ENCODE measurements at places on chromosomes 4 and X.

DNA sequence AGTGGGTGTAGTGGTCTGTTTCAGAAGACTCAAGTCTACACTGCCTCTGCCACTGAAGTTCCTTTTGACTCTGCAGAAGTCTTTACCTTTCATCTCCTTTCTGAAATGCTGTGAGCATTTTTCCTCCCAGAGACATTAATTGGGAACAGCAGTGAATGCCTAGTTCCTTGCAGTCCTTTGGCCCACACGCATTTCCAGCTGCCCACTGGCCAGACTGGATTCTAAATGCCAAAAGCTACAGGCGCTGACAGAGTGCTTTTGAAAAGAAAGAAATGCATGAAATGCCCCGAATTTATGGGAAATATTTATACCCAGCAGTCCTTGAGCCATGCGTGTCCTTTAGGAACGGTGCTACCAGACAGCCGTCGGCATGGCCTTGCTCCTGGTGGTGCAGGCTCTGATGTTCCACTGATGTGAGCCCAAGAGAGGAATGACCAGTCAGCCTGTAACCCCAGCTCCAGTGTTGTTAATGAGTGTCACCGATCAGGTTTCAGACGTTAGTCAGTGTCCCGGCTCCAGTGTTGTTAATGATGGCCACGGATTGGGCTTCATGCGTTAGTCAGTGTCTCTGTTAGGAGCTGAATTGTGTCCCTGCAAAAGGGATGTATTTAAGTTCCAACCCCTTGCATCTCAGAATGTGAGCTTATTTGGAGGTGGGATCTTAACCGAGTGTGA, 132.6 kb downstream of the TBL1X start:
- DNase-seq = no peak

- no peak for DNase-seq
These were observed 57.6 kb upstream of the PRKG2 start for GRCh38 chr4:81272671-81273070.

DNA sequence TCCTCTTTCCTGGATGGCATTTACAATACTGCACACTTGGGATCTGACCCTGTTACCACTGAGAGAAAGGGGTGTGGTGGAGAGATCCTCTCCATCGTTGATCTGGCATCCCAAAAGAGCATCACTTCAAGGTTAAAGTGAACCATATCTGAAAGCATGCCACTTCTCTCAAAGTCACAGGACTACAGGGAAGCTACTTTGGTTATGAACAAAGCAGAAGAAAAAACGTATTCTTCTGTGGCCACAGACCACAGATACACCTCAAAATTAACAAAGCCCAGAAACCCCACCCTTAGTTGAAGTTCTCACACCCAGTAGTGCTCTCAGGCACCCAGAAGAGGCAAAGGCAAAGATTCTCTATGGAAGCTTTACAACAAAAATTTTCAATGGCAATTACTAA, 108.3 kb downstream of the JADE1 start:
- no peak for DNase-seq

DNA sequence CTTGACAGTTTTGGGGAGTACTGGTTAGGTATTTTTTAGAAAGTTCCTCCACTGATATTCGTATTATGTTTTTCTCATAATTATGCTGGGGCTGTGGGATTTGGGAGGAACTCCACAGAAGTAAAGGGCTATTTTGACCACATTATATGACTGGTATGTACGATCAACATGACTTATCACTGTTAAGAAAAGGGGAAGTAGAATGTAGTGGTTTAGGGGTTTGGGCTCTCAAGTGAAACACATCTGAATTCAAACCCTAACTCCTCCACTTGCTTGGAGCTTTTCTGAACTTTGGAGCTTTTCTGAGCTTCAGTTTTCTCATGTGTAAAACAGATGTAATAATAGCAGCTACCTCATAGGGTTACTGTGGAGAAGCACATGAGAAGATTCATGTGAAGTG, 96.4 kb upstream of the C1GALT1C1 start:
- DNase-seq = no peak

DNA sequence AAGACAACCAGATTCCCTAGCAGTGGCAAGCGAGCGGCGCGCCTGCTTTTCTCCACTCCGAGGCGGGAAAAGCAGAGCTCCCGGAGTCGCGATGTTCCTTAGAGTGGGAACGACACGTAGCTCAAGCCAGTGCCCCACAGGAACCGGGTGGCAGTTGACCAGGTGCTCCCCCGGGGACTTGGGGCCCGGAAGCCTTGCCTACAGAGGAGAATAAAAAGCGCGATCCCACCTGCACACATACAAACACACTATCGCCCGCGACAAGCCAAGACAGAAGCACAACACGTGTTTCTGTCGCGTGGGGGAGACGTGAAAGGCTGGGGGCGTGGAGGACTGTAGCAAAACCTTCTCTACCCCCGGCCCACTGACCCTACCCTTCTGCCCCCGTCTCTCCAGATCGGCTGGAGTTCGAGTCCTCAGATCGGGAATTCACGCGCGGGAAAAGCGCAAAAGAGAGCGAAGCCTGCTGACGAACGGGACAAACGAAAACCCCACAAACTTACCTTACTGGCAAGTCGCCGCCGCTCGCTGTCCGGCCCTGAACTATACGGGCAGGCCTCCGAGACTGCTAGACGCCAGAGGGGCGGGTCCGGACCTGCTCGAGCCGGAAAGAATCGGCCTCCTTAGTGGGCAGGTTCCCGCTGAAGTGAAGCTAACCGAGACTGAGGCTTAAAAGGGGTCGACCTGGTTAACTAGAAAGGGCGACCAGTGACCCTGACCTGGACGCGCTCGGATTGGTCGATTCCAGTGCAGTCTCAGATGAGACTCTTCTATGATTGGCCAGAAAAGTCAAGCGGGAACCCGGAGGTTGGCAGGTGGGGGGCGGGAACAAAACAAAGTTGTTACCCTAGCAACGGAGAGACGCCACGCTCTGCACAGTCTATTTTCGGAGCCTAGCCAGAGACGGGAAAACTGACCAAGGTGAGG, at the start of the genes DNAAF6 and NUP62CL:
DNAAF6 (plus strand) TSS at position 842 of the 927 bp plus-strand sequence. CDS start 6,265 bp downstream, outside the sequence.
NUP62CL (minus strand) TSS at position 664 of the 927 bp plus-strand sequence. CDS start 31,287 bp downstream, outside the sequence.
- DNase-seq = no peak

DNA sequence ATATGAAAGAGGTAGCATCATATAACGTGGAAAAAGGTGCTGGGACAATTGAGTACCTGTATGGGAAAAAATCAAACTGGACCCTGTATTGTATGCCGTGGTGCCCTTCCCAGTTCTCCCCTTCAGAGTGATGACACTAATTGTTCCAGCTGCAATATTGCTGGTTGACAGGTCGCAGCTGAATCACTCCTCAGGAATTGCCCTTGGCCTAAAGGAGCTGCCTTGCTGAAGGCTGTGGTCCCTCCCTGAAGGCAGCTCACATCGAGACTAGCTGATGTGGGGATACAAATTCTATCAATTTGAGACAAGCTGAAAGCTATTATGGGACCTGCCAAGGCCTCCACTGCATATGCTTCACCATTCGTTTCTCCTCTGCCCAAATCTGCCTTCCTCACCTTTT, 39.3 kb upstream of the CXCL8 start:
- no peak for DNase-seq

- no peak for DNase-seq
These were observed 91.2 kb downstream of the RLIM start for GRCh38 chrX:74523224-74523623.

GRCh38 chr4:76003620-76004019, 3.7 kb downstream of the CXCL9 start:
- DNase-seq = no peak

GRCh38 chrX:153966841-153967535, 4.6 kb downstream of the HCFC1 start:
- no peak for DNase-seq

- no peak for DNase-seq
These were observed 2.8 kb downstream of the UPRT start for GRCh38 chrX:75276666-75277065.

DNA sequence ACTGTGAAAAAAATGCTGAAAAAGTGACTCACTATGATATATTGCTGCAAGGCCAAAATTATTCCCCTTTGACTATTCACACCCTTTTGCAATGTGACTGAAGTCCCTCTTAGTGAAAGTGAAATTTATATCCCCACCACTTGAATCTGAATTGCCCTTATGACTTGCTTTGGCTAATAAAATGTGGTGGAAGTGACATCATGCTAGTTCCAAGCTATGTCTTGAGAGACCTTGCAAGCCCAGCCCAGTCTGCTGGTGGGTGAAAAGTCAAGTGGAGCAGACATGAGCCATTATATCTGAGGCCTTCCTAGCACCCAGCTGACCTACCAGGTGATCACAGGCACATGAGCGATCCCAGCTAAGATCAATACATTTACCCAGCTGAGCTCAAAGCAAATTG, 94.7 kb downstream of the LINC00632 start:
- DNase-seq = no peak

DNA sequence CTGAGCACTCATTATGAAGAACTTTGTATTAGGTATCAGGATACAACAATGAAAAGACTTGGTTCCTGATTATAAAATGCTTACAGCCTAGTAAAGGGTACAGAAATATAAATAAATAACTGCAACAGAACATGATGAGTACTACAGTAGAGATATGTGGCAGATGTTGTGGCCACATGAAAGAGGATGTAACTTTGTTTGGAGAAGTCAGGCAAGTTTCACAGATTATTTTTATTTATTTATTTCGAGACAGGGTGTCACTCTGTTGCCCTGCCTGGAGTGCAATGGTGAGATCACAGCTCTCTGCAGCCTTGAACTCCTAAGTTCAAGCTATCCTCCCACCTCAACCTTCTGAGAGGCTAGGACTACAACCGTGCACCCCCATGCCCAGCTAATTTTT, 15.8 kb upstream of the UBE2K start:
- no peak for DNase-seq

DNA sequence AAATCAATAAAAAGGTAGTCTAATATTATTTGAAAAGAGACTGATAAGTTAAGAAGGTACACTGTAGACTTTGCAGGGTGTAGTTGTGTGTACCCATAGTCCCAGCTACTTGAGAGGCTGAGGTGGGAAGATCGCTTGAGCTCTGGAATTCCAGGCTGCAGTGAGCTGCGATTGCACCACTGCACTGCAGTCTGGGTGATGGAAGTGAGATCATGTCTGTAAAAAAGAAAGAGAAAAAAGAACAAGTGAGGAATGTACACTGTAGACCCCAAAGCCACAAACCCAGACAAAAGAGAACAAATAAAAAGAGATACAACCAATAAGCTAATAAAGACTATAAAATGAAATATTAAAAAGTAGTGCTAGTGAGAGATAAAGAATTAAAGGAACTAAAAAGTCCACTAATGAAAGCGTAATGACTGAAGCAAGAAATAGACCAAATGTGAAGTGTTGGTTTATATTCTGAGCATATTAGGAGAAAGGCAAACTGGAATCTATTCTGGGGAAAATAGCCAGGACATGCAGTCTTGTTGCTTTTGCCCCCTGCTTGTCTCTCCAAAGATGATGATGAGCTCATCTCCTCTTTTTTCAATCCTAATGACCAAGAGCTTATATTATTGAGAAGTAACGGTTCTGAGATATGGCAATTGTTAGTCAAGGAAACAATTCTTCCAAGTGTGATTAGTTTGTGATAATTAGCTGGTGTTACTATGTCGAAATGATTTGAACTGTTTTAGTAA, 19.1 kb downstream of the GSX2 start:
- no peak for DNase-seq

- DNase-seq = no peak
These were observed 768 bp upstream of the CDKL5 start for GRCh38 chrX:18424482-18425198.

- DNase-seq = no peak
These were observed 127.4 kb downstream of the SH3RF1 start for GRCh38 chr4:169143335-169143734.

DNA sequence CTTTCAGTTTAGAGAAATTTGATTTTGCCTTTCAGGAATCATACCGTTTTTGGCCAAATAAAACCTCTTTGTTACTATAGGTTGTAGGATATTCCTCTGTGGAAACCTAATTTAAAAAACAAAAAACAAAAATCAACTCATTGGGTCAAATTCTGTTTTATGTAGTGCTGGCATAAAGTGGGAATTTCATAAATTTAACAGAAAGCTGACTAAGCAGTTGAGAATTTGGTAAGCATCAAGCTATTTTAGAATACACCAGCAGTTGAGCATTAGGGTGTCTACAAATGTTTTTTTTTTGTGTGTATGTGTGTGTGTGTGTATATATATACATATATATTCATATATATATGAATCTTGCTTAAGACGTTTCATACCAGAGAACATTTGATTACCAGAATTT, 47.4 kb downstream of the C4orf33 start:
- DNase-seq = no peak

GRCh38 chrX:104833401-104833800, 267.4 kb downstream of the IL1RAPL2 start:
- no peak for DNase-seq

DNA sequence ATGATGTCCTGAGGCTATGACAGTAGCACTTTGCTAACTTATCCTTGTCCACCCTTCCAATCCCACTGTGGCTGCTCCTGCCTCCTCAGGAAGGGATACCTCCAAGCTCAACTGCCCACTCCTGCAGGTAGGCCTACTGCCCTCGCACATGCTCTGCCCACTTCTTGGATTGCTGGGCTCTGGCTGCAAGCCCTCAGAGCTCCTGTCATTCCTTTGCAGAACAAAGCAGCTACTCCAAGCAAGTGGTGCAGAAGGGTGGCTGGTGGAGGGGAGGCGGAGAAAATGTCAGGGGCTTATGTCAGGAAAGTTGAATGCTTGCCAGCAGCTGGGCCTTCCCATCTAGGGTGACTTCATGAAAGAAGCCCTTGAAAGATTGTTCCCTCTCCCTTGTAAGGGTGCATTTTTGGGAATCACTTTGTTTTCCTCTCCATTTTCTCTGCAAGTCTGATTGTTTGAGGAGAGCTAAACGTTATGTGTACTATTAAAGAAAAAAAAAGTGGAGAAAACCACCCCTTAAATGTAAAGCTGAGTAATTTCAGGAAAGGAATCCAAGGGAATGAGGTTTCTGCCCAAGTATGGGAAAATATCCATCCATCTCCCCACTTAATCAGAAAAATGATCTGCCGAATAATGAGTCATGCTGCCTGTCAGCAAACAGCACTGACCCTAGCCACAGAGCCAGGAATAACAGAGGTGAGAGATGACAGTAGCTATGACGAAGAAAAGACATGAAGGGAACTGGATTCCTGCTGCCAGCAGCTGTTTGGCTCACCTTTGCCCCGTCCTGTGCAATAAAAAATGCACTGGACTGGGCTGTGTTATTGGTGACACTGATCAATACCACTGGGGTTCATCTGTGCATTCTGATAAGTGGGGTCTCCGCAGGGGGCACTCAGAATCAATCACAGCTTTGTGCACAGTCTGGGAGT, 102.0 kb downstream of the RTL5 start:
- DNase-seq = no peak
